ENCODE measurements at places on chromosomes 7 and 10. TPM values are rescaled to one million over a fixed set of nuclear protein-coding genes. Genes with fewer than 3 reads are reported as not detected.

Gene TMEM213
- not detected for polyA plus RNA-seq

Gene DNAH11
- polyA plus RNA-seq: 2.5 TPM

Gene FANK1
- polyA plus RNA-seq: 1.9 TPM

Gene FOXP2
- polyA plus RNA-seq: 1.9 TPM

Gene MKRN1
- polyA plus RNA-seq: 51.8 TPM

Gene EBLN1
- polyA plus RNA-seq: not detected

Gene UTF1
- polyA plus RNA-seq: not detected

Gene ELN
- polyA plus RNA-seq: 1,097 TPM

Gene LIPN
- polyA plus RNA-seq: 0.43 TPM

GRCh38 chr10:107037192-107038122 is 127.0 kb downstream of the SORCS1 start:
- DNase-seq: no peak

- no peak for DNase-seq
Observed at GRCh38 chr10:484925-485661, 204.4 kb downstream of the DIP2C start.

DNA sequence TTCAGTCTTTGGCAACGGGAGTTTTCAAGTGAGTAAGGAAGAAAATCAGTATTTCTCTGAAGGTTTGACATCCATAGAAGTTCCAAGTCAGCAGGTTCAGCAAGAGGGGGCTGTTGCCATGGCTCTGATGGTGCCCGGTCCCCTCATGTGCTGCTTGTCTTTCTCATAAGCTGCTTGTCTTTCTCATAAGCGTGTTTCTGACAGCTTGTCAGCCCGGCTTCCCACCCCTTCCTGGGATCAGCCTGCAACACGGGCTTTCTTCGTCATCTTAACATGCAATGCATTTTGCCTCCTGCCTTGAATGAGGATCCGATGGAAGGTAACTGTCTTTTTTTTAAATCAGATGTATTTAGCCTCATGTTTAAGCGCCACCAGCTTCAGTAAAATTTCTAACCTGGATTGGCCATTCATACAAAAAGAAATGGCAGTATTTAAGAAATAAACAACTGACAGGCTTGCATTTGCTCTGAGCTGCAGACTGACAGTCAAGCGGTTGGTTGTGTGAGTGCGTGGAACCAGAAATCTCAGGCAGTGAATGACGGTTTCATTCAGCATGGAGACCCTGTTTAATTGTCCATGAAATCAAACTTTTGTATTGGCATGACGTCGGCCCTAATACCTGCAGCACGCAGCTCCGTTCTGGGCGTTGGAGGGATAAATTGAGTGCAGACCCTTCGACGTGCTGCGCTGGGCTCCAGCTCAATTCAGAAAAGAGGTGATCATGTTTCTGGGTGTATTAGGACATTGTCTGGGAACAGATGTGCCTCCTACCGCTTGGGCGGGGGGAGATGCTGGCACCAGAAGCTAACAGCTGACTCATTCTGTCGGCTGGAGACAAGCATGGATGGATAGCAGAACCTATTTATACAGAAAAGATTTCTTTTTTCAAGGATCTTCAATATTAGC is 454.7 kb upstream of the FOXK1 start:
- DNase-seq: no peak

- DNase-seq: no peak
Observed at GRCh38 chr10:29239569-29240472, 49.0 kb upstream of the LYZL1 start.

DNA sequence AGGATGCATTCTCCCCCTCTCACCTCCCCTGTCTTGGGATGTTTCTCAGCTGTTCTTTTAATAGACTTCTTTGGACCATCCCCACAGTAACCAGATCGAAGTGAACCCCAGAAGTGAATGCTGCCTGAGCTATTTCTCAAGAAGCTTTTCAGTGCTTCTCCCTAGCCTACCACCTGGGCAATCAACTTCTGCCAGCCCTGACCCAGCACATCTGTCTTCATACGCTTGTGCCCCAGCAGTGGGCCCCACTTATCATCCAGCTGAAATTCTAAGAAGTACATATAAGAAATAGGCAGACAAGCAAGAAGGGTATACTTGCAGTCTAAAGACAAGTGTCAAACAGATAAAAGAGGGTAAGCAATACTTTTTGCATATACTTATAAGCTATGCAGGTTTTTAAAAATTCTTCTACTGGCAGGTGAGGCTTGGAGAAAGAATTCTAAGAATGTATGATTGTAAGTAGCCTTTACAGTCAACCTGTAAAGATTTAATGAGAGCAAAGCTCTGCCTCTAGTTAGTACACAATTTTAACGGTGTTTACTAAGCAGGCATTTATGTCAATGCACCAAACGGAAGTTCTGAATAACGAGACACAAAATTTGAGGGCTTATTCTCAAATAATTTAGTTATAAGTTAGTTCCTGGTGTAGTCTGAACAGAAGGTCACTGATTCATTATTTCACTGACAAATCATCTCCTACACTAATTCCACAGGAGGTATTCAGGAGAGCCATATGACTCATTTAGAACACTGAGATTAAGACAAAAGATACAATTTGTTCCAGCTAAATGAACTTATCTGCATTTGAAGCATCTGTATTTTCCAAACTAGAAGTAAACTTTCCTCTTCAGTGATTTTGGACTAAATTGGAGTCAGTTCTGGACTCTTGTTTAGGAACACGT is 83.3 kb downstream of the RNLS start:
- DNase-seq: peak; percentile 26

GRCh38 chr10:69345402-69345801 is 67.1 kb downstream of the HK1 start:
- no peak for DNase-seq

DNA sequence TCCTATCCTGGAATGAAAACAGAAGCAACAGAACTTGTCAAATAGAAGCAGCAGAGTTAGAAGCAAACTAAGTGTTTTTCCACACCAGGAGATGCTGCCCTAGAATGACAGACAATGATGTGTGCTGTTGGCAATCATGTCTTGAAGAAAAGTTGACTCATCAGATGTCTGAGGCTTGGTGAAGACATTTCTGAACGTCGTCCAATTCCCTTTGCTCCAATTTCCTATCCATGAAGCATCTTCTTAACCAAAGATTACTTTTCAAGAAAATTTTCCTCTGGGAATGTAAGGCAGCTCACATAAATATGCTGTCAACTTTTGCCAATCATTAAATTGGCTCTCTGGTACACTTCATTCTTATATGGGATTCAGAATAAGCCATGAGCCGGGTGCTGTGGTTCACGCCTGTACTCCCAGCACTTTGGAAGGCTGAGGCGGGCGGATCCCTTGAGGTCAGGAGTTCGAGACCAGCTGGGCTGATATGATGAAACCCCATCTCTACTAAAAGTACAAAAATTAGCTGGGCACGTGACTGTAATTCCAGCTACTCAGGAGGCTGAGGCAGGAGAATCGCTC is 34.6 kb downstream of the MALSU1 start:
- no peak for DNase-seq

- DNase-seq: no peak
Observed at GRCh38 chr10:9634466-9634865, 1383.2 kb upstream of the CELF2 start.

DNA sequence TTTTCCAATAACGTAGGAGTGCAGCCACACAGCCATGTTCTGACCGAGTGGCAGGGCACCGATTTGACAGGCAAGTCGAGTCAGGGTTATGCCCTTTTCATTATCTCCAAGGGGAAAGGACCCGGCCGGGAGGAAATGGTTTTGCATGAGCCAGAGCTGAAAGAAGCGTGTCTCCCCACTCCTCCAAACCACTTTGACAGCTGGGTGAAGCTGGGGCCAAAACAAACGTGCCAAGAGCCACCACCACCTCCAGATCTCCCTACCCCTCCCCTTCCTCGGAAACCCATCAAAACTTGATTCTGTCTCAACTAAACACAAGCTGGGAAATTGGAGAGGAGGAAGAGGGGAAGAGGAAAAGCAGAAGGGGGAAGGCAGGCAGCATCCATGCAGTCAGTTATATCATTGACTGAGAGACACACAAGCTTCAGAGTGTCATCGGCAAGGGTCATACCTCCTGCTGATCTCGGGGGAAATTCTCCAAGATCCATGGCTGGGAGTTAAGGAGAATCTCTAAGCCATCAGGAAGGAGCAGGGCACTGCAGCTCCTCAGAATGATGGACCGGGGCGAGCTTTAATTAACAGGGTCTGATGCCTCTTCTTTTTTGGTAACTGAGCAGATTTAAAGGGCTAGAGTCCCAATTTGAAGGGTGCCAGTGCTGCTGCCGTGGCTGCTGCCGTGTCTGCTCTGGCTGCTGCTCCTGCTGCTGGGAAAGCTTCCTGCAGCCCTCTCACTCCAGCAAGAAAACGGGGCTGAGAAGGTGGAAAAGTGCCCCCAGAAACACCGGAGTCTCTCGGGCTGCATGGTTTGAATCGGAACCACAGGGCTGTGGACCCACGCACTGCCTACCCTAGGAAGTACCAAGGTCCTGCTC is 34.7 kb upstream of the CALN1 start:
- no peak for DNase-seq

GRCh38 chr10:103911021-103911459 is 6.9 kb downstream of the STN1 start:
- no peak for DNase-seq

DNA sequence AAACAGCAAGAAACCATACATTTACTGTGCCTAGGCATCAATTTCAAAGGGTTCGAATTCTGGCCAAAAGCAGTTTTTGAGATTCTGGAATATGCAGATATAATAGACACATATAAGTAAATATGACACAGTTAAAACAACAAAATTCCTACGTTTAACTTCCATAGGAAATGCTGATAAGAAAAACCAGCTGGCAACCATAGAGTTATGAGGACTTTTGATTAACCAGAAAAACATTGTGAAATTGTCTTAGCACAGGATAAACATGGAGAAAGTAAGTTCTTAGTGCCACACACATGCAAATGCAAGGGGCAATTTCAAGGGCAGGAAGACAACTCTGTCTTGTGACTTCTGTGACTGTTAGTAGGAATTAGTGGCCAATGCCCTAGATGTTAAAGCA is 702.1 kb downstream of the TNS3 start:
- DNase-seq: no peak

GRCh38 chr7:7812112-7812511 is 93.7 kb upstream of the RPA3 start:
- no peak for DNase-seq

DNA sequence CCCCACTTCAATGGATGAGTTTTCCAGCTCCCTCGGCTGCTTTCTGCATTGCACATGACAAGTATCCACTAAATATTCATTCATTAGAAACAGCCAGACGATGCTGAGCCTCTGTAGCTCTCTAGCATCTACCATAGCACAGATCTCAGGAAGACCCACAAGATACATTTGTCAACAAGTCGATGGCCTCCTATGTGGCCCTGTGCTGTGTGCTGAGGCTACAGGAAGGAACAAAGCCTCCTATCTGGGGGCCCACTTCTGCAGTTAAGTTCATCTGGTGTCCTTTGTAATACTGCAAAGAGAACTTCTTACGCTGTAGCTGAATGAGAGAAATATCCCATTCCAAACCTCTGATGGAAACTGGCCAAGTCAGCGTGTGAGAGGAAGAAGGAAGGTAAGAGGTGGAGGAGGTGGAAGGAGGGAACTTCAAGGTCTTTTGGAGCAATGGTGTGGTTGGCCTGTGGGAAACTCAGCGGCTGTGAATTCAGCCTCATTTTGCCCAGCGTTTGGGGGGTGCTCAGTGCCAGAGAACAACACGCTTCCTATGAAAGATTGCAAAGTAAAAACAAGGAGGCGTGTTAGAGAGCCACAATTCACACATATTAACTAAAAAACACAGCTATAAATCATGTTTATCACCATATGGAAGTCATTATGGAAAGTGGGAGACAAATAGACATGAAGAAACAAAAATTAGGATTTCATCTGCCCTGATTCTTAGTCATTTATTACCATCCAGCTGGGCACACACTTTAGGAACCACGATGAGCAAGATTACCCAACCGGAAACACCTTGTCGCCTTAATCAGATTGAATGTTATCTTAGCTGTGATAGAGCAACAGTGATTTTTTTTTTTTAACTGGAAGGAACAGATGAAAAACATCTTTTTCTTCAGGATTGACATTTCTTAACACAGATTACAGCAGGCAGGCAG is 62.2 kb upstream of the USP6NL start:
- no peak for DNase-seq

DNA sequence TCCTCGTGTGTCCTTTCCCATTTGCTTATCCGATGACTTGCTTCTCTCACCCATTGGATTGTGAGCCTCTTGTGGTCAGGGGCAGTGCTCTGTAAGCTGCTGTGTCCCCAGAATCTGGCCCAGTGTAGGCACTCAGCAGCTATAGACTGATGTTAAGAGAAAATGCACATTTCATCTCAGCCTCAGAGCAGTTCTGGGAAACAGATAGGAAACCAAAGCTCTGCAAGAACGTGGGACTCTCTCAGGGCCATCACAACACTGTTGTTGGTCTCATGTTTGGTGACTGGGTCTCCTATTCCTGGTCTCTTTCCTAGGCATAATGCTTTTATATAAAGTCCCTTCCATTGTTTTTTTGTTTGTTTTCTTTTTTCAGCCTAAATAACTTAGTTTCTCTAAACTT is 141.2 kb downstream of the ST7 start:
- DNase-seq: no peak

GRCh38 chr7:73891178-73891885 is 30.4 kb downstream of the TMEM270 start:
- DNase-seq: no peak

GRCh38 chr7:139059905-139060304 is 24.1 kb upstream of the ZC3HAV1L start:
- no peak for DNase-seq

GRCh38 chr10:20846263-20846662 is 50.8 kb downstream of the NEBL start:
- DNase-seq: no peak

DNA sequence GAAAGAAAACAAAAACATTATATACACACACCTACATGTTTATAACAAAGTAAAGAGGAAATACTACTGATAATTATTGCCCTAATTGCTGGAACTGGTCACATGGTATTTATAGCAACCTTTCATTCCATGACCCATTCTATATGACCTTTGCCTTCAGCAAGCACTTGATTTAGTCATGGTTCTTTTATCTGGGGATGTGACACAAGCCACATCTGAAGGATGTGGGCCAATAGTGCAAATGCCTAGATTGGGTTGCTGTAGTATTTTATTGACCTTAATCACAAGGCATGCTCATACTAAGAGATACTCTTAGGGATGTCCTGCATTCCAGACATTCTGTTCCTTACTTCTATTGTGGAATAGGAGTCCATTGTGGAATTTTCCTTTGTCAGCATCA is 723.5 kb upstream of the POM121L12 start:
- no peak for DNase-seq

GRCh38 chr7:134820778-134821177 is 41.3 kb downstream of the CALD1 start:
- DNase-seq: no peak

GRCh38 chr10:50432211-50433009 is 181.1 kb upstream of the ASAH2 start:
- DNase-seq: no peak

DNA sequence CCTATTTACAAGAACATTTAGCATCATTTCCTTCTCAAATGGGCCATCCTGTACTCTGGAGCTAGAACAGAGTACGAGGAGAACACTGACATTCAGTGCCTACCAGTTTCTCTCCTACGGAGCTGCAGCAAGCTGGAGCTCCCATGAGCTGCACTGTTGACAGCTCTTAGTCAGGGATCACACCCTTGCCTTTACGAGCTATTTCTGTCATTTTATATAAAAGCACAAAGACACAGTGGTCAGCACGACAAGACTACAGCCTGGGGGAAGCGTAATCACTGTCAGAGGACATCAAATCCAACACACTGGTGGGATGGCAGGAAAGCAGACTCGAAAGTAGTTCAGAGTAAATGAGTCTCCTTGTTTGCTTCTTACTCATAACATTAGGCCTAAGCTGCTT is 2.7 kb downstream of the CDCA7L start:
- DNase-seq: no peak

GRCh38 chr7:155948423-155948822 is 136.2 kb upstream of the SHH start:
- DNase-seq: no peak
